NCI-H774 (cell line): ENCODE measurements at places on chromosomes 7 and 10.

DNA sequence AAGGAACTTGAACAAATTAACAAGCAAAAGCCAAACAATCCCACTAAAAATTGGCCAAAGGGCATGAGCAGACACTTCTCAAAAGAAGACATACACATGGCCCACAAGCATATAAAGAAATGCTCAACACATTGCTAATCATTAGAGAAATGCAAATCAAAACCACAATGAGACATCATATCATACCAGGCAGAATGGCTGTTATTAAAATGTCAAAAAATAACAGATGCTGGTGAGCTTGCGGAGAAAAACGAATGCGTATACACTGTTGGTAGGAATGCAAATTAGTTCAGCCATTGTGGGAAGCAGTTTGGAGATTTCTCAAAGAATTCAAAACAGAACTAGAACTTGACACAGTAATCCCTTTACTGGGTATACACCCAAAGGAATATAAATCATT, 311.7 kb upstream of the HPS1 start:
- DNase-seq = no peak

DNA sequence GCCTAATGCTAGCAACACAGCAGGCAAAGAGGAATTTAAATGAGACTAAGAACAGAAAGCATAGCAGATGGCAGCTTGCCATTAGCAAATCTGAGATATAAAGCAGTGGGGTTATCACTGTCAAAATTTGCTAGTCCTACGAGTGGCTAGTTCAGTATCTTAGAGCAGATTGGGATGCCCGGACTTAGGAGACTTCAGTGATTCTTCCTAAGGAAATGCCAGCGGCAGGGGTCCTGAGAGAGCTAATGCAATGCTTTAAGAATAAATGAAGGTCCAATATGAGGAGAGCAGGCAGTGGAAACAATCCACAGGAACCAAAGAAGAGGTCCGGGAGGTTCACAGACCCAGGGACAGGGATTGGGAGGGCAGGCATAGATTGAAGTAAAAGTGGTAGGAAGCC, 169.3 kb upstream of the NPSR1 start:
- no peak for DNase-seq

DNA sequence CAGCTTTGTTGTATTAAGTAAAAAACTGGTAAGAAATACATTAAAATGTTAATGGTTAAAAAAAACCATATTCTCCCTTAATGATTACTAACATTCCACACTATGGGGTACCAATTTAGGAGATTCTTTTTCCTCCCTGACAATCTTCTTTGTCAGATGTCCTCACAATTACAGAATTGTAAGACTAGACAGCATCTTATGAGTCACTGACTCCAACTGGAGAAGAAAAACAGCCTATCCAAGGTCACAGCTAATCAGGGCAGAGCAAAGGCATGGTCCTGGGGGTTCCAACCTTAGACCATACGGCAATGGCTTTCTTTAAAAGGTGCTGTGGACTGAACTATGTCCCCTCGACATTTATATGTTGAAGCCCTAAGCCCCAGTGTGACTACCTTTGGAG, 127.6 kb downstream of the DLG5 start:
- no peak for DNase-seq

DNA sequence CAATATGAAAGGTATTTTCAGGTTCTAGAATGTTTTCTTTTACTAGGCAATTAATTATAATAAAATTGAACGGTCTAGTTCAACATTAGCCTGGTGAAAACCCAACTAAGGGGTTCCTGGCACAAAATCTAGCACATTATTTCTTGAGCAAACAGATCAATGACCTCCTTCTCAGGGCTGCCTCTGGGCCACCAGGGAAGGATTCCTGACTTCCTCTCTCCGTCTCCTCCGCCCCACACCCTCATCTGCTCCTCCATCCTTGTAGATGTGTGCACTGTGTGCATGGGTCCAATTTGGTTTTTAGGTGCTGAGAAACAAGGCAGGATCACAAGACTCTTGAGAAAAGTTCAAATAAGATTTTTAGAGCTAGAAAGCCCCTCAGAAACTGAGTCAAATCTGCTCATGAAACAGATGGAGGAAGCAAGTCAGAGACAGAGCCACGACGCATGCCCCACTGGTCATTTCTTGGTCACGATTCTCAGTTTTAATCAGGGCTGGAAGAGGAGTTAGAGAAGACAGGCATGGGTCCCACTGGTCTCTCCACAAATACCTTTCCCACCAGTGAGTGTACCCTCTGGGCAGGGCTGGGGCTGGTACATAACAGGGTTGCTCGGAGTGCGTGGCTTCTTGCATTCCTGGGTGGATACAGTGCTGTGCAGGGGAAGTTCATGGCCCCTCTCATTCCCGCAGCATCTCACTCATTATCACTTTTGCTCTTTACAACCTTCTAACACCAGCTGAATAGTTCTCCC, 3.8 kb downstream of the TRPV6 start:
- DNase-seq = no peak
